ENCODE measurements at places on chromosomes 4 and X. TPM values are rescaled to one million over a fixed set of nuclear protein-coding genes. Genes with fewer than 3 reads are reported as not detected.
A peak's percentile ranks its signal among the peaks of the same experiment; 100 is the strongest.

- H3K27me3 ChIP-seq: no peaks in the 10 kb centered on the region
- H3K27ac ChIP-seq: no peak overlapping the region
- no peak overlapping the region for H3K4me3 ChIP-seq
- no peaks in the 10 kb centered on the region for H3K4me1 ChIP-seq
Observed at GRCh38 chr4:32560306-32560705, 1840.1 kb downstream of the PCDH7 start.

TRAM1L1 gene
- total RNA-seq: not detected

DNA sequence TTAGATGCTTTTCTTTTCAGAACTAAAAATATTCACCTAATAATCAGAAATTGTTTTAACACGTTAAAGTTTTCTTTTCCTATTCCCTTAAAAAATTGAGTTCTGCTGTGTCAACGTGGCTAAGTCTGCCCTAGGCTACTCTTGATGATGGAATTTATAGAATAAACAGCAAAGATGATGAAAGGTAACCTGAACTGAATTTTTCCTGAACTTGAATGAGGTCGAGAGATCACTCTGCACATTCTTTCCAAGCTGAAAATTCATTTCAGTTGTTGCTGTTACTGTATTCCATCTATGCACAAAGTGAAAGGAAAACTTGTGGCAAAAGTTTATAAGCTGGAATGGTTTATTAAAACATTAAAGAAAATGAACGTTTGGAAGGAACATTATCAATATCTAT lies 245.9 kb upstream of the GIMD1 start:
- H3K36me3 ChIP-seq: no peaks in the 10 kb centered on the region
- no peaks in the 10 kb centered on the region for H3K27me3 ChIP-seq
- no peak for DNase-seq
- H3K27ac ChIP-seq: no peak overlapping the region
- no peaks in the 10 kb centered on the region for H3K4me1 ChIP-seq
- no peak overlapping the region for H3K4me3 ChIP-seq

GRCh38 chr4:123257591-123257990 lies 139.0 kb upstream of the SPRY1 start:
- no peak for DNase-seq
- H3K4me1 ChIP-seq: no peaks in the 10 kb centered on the region
- H3K27me3 ChIP-seq: no peaks in the 10 kb centered on the region
- H3K27ac ChIP-seq: no peak overlapping the region
- no peaks in the 10 kb centered on the region for H3K36me3 ChIP-seq
- no peak overlapping the region for H3K4me3 ChIP-seq

POF1B gene
- 0.20 TPM for total RNA-seq

GRCh38 chr4:37068580-37068979 lies 176.0 kb upstream of the NWD2 start:
- H3K4me3 ChIP-seq: no peak overlapping the region
- no peaks in the 10 kb centered on the region for H3K4me1 ChIP-seq
- H3K27ac ChIP-seq: no peak overlapping the region
- no peak for DNase-seq

- H3K4me1 ChIP-seq: no peaks in the 10 kb centered on the region
- H3K27me3 ChIP-seq: no peaks in the 10 kb centered on the region
- DNase-seq: no peak
- H3K36me3 ChIP-seq: no peaks in the 10 kb centered on the region
- no peak overlapping the region for H3K27ac ChIP-seq
Observed at GRCh38 chr4:44928785-44929184, 202.4 kb upstream of the GNPDA2 start.

- H3K4me1 ChIP-seq: peaks cover 3% of the 10 kb centered on the region
- DNase-seq: no peak
- no peak overlapping the region for H3K4me3 ChIP-seq
- no peak overlapping the region for H3K27ac ChIP-seq
Observed at GRCh38 chrX:123869488-123869887, 9.6 kb downstream of the XIAP start.

GRCh38 chrX:47232803-47233332 lies at the start of gene USP11:
Gene USP11 (plus strand): TSS chrX:47233009. CDS start chrX:47233044, 35 bp downstream.
- peaks cover 2% of the 10 kb centered on the region for H3K4me1 ChIP-seq
- H3K27ac ChIP-seq: peak within 1 kb of the TSS; percentile 99
- DNase-seq: peak; percentile 24
- peak within 1 kb of the TSS; percentile 95 for H3K4me3 ChIP-seq

NPNT gene
- not detected for total RNA-seq

DNA sequence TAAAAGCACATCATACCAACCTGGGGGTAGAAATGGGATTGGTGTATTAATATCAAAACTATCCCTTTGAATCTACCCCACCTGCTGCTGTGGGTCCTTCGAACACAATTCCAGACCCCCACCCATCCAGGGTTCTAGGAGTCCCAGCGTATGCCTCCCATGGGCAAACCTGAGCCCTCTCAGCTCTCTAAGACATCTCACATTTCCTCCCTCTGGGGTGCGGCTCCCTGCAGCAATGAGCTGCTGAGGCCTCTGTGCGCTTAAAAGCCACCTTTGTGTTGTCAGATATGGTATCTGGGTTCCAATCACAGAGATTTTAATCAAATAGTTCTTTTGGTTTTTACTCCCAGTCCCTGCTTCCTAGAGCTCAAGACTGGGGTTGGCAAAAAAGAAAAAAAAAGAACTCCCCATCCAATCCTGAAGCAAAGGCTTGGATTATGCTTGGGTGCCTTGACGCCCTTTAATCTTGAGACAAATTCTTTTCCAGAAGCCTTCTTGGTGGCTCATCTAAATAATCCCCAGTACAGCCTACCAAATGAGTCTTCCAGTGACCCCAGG lies 37.5 kb upstream of the NOCT start:
- H3K27ac ChIP-seq: no peak overlapping the region
- H3K4me3 ChIP-seq: no peak overlapping the region
- no peaks in the 10 kb centered on the region for H3K4me1 ChIP-seq

RAB41 gene
- not detected for total RNA-seq
